ENCODE measurements at places on chromosomes 7 and 10.

GRCh38 chr7:121164247-121164646, 164.6 kb upstream of the WNT16 start:
- no peak for DNase-seq

- no peak for DNase-seq
Observed at GRCh38 chr10:120873741-120874140, 22.6 kb downstream of the WDR11 start.

DNA sequence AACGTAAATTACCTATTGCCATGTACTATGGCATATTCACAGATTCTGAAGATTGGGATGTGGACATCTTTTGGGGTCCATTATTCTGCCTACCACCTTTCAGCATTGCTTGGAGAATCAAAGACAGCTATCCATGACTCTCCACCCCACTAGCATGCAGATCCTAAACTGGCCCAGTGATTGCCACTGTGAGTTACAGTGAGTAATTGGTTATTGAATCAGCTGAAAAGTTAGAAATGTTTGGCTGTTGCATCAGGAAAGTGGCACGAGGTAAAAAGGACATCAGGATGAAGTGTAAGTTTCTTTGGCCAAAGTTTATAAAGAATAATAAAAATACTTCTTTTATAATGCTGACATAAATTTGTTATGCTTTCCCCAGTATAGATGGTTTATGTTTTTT, 148.2 kb upstream of the ETV1 start:
- DNase-seq = no peak

DNA sequence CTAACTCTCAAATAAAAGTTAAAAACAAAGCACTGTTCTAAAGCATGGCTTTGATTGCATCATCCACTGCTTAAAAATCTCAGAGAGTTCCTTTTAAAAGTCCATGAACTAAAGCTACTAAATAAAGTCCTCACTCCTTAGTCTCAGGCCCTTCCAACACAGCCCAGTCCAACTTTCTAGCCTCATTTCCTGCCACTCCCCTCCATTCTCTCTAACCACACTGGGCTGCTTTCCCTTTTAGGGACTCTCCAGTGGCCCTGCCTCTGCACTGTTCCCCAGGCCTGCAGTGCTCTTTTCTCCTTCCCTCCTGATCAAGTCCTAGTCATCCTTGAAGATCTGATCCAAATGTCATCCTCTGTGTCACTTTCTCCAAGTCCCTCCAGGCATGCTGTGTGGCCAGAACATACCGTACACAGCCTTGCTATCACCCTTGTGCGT, 56.9 kb upstream of the PPP1R3C start:
- DNase-seq = no peak

GRCh38 chr10:58994226-58995057, 182.0 kb upstream of the PHYHIPL start:
- no peak for DNase-seq

- DNase-seq = no peak
Observed at GRCh38 chr7:152553671-152554317, 118.0 kb upstream of the KMT2C start.

- DNase-seq = no peak
Observed at GRCh38 chr7:38102507-38102906, 75.5 kb upstream of the STARD3NL start.

Data from stimulated activated CD4-positive, alpha-beta T cell treated with anti-CD3 and anti-CD28 coated beads, Interleukin-2, amount 100 ng/mL, for 24 hours (primary cell).